ENCODE measurements at places on chromosomes 12 and 14.

DNA sequence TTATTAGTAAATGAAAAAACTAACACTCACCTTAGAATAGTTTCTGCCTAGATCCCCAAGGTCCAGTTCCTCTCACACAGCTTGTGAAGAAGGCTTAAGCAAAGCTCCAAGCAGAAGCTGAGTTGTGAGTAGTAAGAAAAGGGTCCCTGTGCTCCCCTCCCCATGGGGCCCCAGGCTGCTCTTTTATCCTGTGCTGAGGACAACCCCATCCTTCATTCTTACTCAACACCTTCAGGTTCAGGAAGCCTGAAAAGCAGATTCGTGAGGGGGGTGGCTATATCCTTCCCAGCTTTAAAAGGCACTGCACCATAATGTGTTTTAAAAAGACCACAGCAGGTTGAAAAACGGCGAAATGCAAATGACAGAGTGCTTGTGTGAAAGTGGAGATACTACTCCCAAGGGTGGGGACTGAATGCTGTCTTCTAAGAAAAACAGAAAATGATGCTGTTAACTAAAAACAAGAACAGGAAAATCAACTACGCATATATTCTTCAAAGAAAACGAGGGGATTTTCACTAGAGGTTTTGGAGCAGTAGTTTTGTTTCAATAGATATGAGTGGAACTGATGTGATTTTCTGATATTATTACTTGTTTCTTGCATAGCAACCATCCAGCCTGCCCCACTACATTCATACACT is 182.7 kb downstream of the KTN1 start:
- DNase-seq: no peak

- DNase-seq: no peak
These were observed 6.4 kb upstream of the A2M start for GRCh38 chr12:9122091-9122609.

DNA sequence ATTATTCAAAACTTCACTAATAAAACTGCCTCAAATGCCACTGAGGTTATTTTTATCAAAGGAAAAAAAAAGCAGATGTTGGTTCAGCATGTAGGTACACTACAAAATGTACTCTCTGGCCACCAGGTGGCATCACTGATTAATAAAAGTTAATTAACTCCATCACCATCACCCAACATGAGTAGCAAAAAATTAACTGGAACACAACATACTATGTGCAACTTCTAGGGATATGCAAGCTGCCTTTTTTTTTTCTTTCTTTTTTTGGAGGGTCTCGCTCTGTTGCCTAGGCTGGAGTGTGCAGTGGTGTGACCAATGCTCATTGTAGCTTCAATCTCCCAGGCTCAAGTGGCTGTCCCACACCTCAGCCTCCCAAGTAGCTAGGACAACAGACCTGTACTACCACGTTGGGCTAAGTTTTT is 43.8 kb upstream of the NR2C1 start:
- peak; percentile 61 for DNase-seq

DNA sequence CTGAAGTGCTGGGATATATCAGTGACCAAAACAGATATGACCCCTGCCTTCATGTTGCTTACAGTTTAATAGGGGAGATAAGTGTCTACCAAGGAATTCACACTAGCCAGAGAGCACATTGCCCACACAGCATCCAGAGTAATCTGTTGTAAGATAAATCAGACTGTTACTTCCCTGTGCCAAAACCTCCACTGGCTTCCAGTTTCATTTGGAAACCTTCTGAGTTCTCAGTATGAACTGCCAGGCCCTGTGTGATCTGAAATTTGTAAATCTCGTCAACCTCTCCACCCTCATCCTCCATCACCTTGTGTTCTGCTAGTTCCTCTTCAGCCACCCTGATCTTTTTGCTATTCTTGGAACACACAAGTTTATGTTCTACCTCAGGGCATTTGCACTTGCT is 154.7 kb downstream of the ETV6 start:
- DNase-seq: no peak

DNA sequence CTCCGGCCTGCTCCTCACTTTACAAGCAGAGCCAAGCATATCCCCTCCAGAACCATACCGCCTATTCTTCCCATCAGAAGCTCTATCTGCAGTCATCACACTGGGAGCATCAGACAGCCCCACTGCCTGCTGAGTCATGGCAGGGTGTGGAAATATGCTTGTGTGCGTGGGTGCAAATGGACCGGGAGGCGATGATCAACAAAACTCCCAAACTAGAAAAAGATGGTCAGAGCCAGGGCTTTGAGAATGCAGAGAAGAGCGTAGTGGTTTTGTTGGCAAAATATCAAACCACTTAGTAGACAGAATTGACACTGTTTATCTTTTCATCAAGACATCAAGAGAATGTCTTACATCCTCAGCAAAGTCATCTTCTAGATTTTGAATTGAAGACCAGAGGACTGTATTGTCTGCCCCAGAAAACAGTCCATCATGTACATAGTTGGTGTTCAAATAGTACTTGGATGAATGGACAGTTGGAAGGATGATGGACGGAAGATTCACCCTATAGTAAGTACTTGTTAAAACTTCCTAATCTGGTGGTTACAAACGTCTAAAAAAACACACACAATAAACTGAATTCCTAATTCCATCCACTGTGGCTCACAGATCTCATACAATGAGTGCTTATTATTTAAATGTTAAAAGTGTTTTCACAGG is 54.9 kb downstream of the VWF start:
- DNase-seq: no peak

- DNase-seq: no peak
These were observed 29.5 kb upstream of the C12orf76 start for GRCh38 chr12:110077800-110078199.

DNA sequence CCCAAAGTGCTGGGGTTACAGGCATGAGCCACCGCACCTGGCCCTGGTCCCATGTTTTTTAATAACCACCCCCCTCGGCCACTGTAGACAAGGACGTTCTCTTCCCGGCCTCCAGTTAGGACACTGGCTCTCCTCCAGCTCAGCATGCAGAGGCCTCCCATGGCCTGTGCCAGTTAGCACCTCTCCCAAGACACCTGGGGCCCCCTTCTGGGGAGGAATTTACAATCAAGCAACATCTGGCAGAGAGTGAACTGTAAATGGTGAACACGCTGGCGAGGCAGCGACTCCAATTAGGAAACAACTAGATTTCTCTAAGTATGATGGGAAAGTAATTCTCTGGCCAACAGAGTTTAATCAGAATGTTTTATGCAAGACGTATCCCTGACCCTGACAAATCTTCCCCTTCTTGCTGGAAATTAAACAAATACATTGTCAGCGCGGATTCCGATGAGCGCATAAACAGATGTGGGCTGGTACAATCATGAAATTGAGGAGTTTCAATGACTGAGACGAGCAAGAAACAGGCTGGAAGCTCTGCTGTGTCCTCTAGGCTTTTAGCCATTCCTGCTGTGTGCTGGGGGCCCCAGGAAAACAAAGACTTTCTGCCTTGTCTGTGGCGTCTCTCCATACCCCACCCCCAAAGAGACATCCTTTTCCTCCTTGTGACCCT is 61.7 kb upstream of the DLK1 start:
- DNase-seq: no peak

DNA sequence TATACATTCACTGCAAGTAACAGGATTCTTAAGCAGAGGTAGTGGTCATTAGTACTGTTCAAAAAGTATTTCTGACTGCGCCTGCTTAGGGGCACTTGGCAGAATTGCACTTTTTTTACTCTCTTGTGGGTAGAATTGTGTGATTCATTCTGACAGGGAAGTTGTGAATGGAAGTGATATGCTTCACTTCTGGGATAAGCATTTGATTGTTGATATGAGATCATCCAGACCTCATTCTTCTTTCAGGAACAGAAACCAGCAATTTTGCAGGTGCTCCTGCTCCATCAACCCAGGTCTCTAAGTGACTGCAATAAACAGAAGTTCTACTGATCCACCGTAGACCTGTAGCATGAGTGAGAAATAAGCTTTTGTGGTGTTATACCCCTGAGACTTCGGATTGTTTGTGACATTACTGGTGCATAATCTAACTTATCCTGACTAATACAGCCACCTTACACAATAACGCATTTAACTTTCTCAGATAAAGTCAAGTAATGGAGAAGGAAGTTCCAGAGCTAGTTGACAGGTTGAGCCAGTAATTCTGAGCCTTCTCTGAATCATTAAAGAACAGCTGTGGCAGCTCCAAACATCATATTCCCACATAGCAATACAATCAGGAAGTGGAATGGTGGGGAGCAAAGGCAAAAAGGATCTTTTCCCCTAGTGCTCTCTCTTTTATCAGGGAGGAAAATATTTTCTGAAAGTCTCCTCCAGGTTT is 387.9 kb downstream of the SYT1 start:
- peak; percentile 1 for DNase-seq

GRCh38 chr14:92514844-92515514 is 1.4 kb downstream of the RIN3 start:
- no peak for DNase-seq

GRCh38 chr12:64895526-64895925 is 71.1 kb downstream of the TBC1D30 start:
- no peak for DNase-seq

GRCh38 chr14:22268875-22269274 is 320.1 kb downstream of the DAD1 start:
- no peak for DNase-seq

DNA sequence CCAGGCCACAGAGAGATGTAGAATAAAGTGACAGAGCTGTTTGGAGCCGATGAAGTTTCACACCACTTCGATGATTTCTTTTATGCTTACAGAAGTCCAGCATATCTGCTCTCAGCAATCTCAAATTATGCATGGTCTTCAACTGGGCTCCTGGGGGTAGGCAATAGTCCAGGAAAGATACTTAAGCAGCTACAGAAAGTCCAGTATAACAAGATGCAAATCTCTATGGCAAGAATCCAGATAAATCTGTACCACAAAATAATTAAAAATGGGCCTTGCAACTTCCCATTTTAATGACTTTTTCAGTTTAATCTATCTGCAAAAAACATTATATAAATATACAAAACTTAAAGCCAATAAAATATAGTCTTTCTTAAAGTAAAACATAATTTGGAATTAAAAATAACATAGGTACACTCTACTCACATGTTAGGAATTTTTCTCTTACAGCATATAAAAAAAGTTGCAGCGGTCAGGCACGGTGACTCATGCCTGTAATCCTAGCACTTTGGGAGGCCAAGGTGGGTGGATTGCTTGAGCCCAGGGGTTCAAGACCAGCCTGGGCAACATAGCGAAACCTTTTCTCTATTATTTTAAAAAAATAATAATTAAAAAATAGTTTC is 20.5 kb upstream of the RAD51AP1 start:
- DNase-seq: peak; percentile 62

- DNase-seq: no peak
These were observed 23.8 kb upstream of the CISTR start for GRCh38 chr12:53775478-53776145.

- DNase-seq: no peak
These were observed 140.0 kb downstream of the DAD1 start for GRCh38 chr14:22448905-22449599.

DNA sequence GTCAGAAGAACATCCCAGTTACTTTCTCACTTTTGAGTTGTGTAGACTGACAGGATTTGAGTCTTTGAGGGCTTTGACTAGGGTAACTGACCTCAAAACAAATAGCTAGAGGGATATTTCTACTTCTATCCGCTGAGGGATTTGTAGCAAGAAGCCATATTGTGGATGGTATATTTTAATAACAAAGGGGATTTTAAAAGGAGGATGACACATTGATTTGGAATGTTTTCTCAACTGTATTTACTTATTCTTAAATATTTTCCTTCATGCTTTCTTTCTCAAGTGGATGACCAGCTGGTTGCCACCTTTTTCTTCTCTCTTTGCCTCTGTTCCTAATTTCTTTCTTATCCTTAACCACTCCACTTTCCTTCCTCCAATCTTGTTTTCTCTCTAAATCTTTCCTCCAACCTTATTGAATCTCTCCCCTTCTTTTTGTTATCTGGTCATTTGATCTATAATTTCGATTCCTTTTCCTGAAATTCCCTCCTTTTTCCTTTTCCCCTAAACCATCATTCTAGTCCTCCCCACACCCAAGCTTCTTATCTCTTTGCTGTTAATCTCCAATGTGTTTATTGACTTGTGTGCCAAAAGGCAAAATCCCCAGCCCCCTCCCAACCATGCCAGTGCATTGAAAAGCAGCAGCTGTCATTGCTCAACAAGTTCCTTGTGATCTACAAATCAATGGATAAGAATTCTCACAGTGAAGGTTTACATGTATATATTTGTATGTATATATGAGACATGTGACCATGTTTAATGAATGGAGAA is 411.6 kb downstream of the RAD51B start:
- no peak for DNase-seq

DNA sequence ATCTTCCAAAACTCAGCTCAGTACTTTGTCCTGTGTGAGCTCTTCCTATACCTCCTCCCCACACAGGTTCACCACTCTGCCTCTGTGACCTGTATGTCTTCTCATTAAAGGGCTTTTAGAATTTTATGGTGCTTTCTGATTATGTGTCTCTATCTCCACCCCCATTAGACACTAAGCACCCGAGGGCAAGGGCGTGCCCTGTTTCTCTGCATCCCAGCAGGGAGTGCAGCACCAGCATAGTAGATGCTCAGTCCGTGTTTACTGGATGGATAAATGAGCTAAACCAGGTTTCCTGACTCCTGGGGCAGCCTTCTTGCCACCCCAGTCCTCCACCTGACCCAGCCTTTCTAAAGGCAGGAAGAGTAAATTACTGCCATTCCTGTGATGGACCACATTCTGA is 333.8 kb downstream of the CACNA1C start:
- no peak for DNase-seq

- DNase-seq: peak; percentile 16
These were observed 55.1 kb downstream of the MED13L start for GRCh38 chr12:116222358-116222757.

- no peak for DNase-seq
These were observed 270.5 kb downstream of the C12orf75 start for GRCh38 chr12:105600911-105601545.

GRCh38 chr12:54882079-54882478 is 27.8 kb downstream of the MUCL1 start:
- DNase-seq: no peak

GRCh38 chr12:68792952-68793351 is 15.0 kb upstream of the MDM2 start:
- peak; percentile 23 for DNase-seq

- DNase-seq: peak; percentile 88
These were observed 292.4 kb downstream of the DUSP6 start for GRCh38 chr12:89059721-89060541.

- DNase-seq: no peak
These were observed 9.3 kb upstream of the ITGA5 start for GRCh38 chr12:54428050-54429013.

DNA sequence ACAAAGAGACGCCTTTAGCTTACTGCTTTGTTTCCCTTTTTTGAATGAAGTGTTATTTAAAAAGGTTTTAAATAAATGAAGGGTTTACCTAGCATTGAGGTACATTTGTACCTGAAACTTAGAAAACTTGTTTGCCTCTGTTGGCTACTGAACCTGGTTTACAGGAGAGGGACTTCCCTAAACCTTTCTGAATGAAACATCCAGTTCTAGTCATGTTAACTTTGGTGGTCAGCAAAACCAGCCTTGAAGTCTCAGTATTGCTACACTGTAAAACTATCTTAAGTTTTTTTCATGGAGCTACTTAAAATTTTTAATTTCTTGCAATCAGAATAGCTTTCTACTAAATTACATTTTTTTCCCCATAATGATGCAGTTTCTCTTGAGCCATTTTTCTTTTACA is 38.2 kb downstream of the RASSF8 start:
- no peak for DNase-seq

- no peak for DNase-seq
These were observed 66.0 kb downstream of the RIMBP2 start for GRCh38 chr12:130650131-130650530.
